ENCODE measurements at places on chromosomes 13 and 19.

GRCh38 chr19:5947435-5947834 is 30.5 kb downstream of the RANBP3 start:
- DNase-seq, result no peak

DNA sequence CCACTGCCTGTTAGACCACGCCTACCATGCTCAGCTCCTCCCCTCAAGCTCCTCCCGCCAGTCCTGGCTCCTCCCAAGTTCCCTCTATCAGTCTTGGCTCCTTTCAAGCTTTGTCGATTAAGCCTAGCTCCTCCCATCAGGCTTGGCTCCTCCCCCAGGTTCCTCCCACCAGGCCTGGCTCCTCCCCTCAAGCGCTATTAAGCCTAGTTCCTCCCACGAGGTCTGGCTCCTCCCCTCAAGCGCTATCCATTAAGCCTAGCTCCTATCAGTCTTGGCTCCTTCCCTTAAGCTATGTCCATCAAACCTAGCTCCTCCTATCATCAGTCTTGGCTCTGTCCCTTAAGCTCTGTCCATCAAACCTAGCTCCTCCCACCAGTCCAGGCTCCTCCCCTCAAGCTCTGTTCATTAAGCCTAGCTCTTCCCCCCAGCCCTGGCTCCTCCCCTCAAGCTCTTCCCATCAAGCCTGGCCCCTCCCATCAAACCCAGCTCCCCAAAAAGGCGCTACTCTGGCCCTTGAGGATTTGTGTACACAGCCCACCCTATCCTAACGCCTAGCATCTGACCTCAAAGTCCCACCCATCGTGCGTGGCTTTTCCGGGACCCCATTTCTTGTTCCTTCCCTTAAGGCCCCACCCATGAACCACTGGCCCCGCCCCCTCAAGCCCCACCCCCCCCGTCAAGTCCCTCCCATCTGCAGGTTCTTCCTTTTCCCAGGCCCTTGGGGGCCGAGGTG is 10.0 kb downstream of the CAMSAP3 start:
- DNase-seq, result no peak

GRCh38 chr13:47705185-47705584 is 295.9 kb downstream of the SUCLA2 start:
- DNase-seq, result no peak

GRCh38 chr19:16274447-16274846 is 50.2 kb upstream of the KLF2 start:
- DNase-seq, result no peak

DNA sequence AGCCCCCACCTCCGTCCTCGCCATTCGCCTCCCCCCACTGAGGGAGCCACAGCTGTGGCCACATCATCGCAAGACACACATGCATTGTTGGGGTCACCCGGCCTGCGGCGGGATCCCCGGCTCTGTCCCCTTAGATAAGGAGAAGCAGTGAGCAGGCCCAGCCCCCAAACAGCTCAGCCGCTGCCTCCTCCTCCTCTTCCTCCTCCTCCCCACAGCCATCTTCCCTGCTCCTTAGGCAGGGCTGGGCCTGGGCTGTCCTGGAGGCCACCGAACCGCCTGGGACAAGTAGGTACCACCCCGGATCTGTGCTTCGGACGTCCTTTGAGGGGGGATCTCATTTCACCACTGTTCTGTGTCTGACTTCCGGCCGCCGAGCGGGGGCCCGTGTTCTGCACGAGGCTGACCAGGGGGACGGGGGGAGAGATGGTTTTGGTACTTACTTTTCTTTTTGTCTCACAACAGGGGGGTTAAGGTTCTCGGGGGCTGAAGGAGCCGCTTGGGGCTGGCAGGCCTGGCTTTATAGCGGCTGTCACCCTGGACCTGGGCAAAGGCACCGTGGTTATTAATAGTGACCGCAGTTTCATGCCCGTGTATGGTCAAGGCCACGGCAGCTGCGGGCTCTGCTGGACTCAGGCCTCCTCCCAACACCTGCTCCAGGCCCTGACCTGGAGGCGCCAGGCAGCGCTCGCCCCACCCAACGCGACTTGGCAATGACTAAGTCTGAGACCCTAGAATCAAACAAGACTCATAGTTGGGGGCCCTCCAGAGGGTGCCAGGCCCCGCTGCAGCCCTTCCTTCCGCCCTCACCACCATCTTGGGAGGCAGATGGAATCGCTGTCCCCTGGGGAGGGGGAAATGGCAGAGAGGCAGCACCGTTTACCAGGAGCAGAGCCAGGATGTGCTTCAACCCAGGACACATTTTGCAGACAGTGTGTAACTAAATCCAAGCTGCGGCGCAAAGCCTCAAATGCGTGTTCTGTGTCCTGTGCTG is 18.3 kb downstream of the NMRK2 start:
- no peak for DNase-seq

Data from effector CD8-positive, alpha-beta T cell (primary cell).